ENCODE measurements at places on chromosomes 12 and 14.
A peak's percentile ranks its signal among the peaks of the same experiment; 100 is the strongest.

DNA sequence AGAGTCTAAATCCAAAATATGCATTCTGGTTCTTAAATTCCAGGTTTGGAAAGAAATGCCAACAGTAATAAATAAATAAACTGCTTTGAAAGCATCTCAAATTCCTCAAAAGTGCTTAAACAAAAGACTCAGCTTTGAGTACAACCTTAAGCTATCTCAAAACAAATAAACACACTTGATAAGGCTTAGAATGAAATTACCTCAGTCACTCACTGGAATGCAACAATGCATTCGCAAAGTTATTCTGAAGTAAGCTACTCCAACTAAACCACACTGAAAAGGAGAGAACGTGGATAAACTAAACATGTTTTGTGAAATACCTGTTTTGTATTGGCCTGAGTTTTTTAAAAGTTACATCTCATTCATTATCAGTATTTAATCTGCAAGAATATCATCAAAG, 1.2 kb downstream of the SPTSSA start:
- no peak for DNase-seq

DNA sequence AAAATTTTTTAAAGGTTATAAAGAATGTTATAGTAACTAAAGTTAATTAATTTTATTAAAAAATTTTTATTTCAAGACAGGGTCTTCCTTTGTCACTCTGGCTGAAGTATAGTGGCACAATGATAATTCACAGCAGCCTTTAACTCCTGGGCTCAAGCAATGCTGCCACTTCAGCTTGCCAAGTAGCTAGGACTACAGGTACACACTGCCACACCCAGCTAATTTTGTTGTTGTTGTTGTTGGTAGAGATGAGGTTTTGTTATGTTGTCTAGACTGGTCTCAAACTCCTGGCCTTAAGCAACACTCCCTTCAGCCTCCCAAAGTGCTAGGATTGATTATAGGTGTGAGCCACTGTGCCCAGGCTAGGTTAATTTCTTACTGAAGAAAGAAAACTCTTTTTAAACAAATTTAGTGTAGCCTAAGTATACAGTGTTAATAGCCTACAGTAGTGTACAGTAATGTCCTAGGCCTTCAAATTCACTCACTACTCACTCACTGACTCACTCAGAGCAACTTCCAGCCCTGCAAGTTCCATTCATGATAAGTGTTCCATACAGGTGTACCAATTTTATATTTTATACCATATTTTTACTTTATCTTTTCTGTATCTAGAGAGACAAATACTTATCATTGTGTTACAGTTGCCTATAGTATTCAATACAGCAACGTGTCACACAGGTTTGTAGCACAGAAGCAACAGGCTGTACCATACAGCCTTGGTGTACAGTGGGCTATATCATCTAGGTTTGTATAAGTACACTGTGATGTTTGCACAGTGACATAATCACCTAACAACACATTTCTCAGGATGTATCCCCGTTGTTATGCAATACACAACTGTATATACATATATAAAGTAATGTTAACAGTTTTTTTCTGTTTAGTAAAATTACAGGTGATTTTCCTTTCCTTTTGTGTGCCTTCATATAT, 24.7 kb upstream of the DNAAF2 start:
- DNase-seq, result no peak

- peak; percentile 9 for DNase-seq
These were observed 1.0 kb downstream of the TMEM30B start for GRCh38 chr14:61280092-61280525.

GRCh38 chr12:127803545-127803944, 463.4 kb upstream of the TMEM132C start:
- no peak for DNase-seq

- DNase-seq, result no peak
These were observed 57.3 kb downstream of the NRXN3 start for GRCh38 chr14:78227248-78228077.

- no peak for DNase-seq
These were observed 114.9 kb downstream of the ANO2 start for GRCh38 chr12:5830111-5830510.

GRCh38 chr14:51652168-51653078, 713 bp downstream of the FRMD6 start:
- peak; percentile 7 for DNase-seq

DNA sequence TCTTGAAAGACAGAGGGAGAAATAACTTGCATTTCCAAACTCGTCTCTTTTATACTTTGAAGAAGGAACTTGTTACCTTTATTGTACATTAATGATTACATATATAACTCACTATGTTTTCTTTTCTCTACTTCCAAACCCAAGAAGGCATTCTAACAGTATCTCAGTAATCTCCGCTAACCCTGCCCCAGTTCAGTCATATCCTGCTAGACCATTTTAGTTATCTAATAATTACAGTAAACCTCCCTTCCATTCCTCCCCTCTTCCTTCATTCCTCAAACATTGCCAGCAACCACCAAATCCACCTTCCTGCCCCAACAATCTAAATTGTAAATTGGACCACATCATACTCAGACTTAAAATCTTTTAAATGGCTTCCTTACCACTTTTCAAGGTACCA, 30.6 kb downstream of the STK38L start:
- DNase-seq, result no peak

DNA sequence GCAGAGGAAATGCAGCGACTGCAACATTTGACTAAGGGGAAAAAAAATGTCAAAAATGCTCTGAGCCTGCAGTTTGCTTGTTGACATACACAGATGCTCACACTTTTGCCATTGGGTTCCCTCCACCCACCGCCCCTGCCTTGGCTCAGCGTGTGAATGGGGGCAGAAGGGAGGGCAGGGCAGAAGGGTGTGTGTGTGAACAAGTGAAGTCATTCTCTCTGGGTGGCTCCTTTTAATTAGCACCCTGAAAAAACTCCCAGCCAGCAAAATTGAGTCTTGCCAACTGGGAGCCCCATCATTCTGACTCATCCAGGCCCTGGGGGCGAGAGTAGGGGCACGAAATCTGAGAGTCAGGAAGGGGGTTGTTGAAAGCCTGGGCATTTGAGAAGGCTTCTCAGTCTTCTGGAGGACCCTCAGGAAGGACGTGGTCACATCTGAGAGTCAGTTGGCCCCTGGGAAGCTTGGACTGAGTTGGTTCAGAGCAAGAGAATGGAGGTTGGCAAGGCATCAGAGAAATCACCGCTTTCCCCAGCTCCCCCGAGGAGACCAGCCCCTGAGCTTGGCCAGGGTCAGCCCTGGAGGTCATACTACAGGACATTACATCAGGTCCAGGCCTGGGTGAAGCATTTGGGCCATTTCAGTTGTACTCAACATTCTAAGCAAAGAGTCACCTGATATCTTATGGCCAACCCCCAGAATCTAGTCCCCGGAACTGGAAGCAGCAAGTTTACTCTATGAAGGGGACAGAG, 22.7 kb upstream of the KRT78 start:
- no peak for DNase-seq

DNA sequence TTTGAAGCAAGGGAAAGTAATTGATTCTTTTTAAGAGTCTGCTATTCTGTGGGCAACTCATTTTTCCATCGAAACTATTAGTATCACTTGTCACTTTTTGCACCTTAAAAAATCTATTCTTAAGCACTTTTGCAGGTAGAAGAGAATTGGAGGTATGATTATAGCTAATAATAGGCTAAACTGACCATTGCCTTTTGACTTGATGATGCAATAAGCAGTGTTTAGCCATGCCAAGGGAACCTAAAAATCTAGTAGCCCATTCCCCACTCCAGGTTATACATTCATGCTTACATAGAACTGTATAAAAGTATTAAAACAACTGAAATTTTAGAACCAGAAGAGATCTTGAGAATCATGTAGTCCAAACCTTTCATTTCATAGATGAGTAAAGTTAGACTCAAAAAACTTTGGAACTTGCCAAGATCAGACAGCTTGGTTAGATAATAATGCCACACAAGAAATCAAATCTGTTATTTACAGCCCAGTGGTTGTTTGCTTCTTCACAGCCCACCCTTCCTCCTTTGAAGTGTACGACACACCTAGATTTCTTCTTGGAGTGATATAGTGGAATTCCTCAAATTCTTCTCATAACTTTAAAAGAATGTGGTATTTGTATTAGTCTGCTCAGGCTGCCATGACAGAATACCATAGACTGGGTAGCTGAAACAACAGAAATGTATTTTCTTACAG, 21.7 kb upstream of the GARIN2 start:
- DNase-seq, result no peak

DNA sequence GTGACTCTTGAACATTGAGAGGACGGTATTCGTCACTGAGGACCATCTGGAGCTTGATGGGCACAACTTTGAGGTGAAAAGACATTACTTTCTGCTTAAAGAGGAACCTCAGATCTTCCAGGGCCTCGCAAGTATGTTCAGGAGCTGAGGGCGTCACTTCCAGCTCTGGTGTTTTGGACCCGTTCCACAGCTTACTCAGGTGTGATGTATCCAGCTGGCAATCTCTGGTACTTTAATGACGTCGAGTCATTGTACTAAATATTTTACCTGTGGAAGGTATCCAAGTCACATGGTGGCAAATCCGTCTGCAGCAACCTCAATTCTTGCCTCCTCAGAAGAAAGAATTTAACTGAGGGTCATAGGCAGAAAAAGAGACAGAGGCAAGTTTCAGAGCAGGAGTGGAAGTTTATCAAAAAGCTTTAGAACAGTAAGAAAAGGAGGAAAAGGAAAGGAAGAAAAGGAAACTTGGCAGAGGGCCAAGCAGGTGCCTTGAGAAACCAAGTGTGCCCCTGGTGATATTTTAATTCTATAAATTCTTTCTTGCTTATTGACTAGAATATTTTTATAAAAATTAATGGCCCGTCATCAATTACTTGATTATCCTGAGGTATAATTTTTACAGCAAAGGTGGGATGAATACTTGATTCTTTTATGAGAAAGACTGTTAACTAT, 250.6 kb downstream of the AEBP2 start:
- DNase-seq, result no peak

DNA sequence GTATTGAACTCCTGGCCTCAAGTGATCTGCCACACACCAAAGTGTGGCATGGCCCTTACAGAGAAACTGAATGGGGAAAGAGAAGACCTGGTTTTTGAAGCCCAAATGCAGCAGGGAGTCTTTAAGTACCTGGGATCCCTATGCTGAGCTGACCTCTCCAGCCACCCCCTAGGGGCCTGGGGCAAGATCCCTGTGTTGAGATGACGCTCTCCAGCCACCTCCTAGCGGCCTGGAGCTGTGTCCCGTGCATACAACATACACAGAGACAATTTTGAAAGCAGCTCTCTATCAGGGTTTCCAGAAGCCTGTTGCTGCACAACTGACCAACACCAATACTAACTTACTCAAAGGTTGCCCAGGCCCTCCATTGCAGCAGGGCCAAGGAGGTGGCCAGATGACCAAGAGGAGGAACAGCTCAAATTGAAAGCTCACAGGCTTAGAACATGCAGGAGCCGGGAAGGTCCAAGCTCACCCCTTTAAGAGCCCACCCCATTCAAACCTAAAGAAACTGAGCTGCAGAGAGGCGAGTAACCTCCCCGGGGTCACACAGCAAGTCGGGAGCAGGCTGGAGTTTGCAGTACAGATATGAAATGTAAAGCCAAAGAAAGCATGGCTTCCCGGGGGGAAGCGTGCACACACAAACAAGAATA, 31.5 kb downstream of the TTC7B start:
- DNase-seq, result no peak

DNA sequence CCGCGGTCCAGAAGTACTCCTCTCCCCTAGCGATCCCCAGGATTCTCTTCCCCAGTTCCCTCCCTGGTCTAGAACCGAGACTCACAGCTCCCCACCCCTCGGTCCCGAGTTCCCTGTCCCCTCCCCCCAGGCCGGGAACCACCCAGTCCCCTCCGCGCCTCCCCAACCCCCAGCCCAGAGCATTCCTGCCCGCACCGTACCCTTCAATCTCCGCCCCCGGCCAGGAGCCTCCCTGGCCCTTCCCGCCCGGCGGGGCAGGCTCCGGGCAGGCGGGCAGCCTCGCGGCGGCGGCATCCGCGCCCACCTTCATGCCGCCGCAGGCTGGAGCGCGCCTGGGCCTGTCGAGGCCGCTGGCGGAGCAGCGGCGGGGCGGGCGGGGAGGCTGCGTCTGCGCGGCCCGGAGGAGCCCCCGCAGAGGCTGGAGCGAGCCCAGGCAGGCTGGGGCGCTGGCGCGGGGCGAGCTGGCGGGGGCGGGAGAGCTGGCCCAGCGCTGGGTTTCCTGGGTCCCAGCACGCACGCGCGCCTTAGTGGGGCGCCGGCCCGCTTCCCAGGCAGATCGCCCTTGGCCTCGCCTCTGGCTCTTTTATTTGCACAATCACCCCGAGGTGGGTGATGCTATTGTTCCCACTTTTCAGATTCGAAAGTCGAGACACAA, 22.2 kb upstream of the GPR132 start:
- no peak for DNase-seq

GRCh38 chr12:79388011-79388410, 302.8 kb downstream of the PAWR start:
- no peak for DNase-seq

GRCh38 chr14:91374879-91375702, 42.5 kb downstream of the CCDC88C start:
- DNase-seq, result no peak

DNA sequence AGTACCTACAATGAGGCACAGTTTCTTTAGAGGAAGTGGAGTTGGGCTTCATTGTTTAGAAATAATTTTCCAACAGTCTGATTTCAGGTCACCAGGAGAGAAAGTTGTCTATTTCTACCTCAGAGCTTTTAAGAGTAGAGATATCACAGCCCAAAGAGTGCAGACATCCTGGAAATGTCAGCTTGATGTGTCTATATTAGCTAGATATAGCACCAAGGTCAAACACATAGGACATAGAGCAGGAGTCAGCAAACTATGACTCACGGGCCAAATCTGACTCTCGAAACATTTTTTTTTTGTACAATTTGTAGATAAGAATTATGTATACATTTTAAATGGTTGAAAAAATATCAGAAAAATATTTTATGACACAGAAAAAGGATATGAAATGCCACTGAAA, 53.7 kb downstream of the KCNC2 start:
- no peak for DNase-seq

DNA sequence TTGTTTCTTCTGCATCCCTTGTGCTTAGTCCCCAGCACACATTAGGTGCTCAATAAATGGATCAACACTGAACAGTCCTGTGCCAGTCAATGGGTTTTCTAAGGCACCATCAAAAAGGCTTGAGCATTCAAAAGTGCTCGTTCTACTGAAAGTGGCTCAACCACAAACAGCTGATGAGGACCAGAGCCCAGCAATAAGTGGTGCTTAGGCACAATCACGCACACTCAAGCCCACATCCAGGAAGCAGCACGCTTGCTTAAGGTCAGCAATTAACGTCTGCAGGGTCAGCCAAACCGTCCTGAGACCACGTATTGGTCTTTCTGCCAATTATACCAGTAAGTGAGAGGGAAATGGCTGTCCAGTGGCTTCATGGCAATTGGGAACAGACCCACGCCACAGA, 56.5 kb downstream of the PRIMA1 start:
- no peak for DNase-seq

GRCh38 chr14:104037903-104038302, 47.6 kb upstream of the ASPG start:
- no peak for DNase-seq

DNA sequence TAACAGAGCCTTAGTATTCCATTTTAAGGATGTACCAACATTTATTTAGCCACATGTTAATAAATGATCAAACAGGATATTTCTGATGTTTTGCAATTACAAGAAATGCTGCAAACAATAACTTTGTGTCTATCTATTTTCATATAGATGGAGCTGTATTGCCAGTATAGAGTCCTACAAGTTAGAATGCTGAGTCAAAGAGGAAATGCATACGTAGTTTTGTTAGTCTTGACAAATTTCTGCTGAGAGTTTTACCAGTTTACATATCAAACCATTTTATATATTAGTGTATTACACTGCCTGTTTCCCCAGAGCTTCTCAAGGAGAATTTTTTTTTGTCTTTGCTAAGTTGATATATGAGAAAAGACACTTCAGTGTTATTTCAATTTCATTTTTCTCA, 541.7 kb downstream of the SLC16A7 start:
- DNase-seq, result no peak

Data from stimulated activated CD8-positive, alpha-beta memory T cell treated with anti-CD3 and anti-CD28 coated beads, Interleukin-2, amount 100 ng/mL, for 1 hour (primary cell).